ENCODE measurements at places on chromosomes 11 and 22.
A peak's percentile ranks its signal among the peaks of the same experiment; 100 is the strongest.

- no peak for DNase-seq
Observed at GRCh38 chr11:65586676-65587075, 8.9 kb downstream of the KCNK7 start.

GRCh38 chr11:122780296-122780949 lies 57.9 kb upstream of the CRTAM start:
- DNase-seq = no peak

DNA sequence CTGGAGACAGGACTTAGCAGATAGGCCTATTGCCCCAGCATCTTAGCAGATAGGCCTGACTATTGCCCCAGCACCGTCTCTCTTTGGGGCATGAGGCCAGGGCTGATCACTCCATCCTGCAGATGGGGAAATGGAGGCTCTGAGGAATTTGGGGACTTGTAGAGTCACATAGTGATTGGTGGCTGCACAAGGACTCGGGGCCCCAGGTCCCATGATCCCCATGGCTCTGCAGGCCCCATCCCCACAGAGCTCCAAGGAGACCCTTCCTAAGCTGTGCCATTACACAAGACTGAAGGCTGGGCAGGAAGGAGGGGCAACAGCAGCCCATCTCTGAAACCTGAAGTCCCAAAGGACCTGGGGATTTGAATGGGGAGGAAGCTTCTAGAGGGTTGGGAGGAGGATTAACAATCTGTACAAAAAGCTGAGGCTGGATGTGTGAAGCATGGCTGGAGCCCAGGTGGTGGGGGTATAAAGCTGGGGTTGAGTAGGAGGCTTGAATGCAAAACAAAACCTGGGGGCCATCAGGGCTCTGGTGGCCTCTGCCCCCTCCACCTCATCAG lies 1.6 kb downstream of the ARAP1 start:
- DNase-seq = no peak

DNA sequence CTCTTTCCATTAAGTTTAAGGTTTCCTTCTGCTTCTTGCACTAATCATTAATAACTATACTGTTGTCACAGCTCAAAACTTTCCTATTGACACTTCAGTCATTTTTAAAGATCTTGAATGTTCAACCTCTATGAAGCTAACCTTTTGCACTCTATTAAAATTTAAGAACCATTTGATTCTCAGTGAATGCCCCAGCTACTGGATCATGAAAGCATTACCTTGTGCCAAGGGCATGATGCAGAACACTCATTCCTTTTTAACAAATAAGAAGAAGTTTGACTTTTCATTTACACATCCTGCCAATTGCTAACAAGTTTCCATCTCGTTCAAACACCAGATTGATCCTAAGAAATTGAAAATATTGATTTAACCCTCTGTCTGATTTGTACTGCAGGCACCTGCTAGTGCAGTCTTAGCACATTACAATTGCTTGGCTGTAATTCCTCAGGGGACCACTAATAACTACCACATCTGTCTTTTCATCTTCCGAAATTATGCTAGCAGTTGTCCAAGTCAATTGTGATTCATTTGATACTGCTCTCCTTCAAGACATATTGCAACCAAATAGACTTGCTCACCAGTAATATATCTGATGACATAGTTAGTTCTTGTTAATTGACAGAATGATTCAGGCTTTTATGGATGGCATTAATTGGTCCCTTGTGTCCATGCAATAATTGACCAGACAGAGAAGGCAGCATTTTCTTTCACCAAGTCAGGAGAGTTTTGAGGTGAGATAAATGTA lies 158.4 kb downstream of the TEAD1 start:
- DNase-seq = no peak

GRCh38 chr11:8721609-8722500 lies 39.3 kb downstream of the RPL27A start:
- DNase-seq = no peak

- DNase-seq = no peak
Observed at GRCh38 chr11:30405385-30405784, 82.5 kb downstream of the ARL14EP start.

- DNase-seq = peak; percentile 56
Observed at GRCh38 chr11:40986320-40986719, 473.1 kb downstream of the LRRC4C start.

All from mammary epithelial cell (primary cell).